T-helper 9 cell (primary cell): ENCODE measurements at places on chromosomes 5 and 9.

GRCh38 chr5:125267636-125268248 lies 521.3 kb upstream of the ZNF608 start:
- DNase-seq = no peak

GRCh38 chr5:173532689-173533250 lies 83.7 kb downstream of the BOD1 start:
- DNase-seq = no peak

GRCh38 chr9:76784881-76785280 lies 20.6 kb downstream of the PCA3 start:
- no peak for DNase-seq

- DNase-seq = no peak
These were observed 34.7 kb downstream of the C9orf152 start for GRCh38 chr9:110173322-110173642.

GRCh38 chr9:70601000-70601951 lies 186.8 kb upstream of the KLF9 start:
- no peak for DNase-seq

DNA sequence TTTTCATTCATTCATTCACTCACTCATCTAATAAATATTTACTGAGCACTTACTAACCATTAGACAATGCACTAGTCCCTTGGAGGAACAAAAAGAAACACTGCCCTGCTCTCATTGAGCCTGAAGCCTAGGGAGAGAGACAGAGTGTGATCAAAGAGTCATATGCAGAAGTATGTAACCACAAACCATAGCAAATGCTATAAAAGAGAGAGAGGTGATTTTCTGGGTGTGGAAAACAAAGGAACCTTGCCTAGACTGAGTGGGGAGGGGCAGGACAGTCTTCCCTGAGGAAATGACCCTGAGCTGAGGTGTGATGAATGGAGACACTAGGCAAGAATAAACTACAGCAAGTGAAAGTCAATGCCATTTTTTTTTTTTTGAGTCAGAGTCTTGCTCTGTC lies 10.8 kb upstream of the ADRA1B start:
- no peak for DNase-seq

DNA sequence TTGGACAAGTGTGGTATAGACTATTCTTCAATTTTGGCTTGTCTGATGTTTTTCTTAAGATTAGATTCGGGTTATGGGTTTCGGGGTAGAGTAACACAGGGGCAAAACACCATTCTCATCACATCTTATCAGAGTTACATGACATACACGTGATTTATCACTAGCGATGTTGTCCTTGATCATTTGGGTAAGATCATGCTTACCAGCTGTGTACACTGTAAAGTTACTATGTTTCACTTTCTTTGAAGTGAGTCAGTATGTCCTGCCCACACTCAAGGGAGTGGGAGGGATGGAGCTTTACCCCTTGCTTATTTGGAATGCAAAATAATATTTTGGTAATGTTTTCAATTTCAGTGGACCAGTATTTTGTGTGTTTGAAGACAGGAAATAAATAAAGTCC lies 101.8 kb upstream of the TAF11L2 start:
- DNase-seq = no peak

DNA sequence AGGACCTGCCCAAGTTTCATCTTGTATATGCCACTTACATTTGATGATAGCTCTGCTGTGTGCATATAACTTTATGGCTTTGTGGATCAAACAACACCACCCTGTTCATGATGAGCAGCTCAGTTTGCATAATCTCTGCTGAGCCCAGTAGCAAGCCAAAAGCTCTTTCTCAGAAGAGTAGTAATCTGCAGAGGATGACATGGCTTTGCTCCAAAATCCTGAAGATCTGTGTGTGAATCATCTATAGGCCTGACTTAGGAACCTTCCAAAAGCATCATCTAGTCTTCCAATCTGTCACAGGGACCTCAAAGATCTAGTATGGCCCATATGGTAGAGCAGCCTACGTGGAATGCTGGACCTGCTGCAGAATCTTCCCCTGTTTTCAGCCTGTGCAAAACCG lies 394.6 kb downstream of the PSAT1 start:
- no peak for DNase-seq

- DNase-seq = no peak
These were observed 8.8 kb downstream of the FAM200C start for GRCh38 chr5:160390787-160391696.

DNA sequence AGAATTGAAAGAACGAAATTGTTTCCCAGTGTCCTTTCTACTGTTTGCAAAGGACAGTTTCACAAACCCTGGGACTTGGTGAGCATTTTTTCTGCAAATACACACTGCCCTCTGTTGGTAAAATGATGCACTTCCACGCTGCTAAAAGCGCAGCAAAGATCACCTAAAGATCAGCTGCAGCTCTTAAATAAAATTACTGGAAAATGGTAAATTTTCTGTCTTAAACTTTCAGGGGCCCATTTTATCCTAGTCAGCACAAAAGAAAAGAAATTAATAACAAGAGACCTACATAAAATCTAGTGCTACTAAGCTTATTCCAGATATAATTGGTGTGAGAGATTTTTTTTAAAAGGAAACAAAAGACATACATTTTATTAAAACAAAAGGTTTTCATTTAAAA lies 566.0 kb downstream of the CAAP1 start:
- no peak for DNase-seq

GRCh38 chr9:72817413-72817812 lies 135.4 kb downstream of the ALDH1A1 start:
- DNase-seq = no peak

DNA sequence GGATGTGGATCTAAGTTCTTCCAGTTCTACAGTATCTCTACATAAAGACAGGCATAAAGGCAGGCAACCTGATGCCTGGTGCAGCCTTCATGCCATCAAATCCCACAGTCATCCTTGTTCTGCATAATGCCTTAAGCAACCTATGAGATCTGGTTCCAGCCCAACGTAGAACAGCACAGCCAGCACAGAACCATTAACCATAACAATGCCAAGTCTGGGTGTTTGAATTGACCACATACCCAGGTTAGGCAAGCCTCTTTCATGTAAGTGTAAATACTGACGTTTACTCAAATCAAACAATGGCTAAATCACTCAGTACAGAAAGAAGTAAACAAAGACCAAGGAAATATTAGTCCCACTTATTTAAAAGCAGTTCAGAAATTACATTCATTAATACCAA lies 195.0 kb downstream of the ADAMTSL1 start:
- no peak for DNase-seq

DNA sequence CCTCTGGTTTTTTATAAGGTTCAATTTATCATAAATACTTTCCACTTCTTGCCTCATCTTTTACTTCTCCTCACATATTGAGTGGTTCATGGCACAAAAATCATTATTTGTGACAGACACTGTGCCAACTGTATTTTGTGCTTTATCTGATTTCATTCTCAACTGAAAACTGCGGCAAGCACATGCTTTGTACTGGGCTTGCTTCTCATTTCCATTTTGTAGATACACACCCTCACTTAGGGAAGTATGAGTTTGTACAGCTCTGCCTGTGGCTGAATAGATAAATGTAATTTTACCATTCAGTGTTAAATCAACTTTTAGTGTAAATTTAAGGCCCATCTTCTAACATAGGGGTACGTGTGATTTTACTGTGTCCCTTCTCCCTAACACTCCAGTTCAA lies 83.6 kb downstream of the ANXA2R start:
- no peak for DNase-seq

DNA sequence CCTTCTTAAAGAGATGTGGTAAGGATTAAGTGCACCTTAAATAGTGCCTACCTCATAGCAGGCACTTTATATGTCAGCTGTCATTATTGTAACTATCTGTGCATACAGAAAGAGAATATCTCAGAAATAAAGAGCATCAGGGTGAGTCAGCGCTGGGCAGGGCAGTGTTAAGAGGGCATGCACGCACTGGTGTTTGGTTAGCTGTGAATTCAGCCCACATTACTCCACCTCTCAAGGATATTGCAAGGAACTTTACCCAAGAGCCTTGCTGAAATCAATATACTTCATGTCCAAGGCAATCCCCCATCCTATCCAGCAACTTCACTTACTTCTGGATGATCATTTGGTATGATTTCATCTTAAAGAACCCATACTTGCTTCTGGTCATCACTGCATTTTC lies 300.9 kb downstream of the NTRK2 start:
- no peak for DNase-seq

DNA sequence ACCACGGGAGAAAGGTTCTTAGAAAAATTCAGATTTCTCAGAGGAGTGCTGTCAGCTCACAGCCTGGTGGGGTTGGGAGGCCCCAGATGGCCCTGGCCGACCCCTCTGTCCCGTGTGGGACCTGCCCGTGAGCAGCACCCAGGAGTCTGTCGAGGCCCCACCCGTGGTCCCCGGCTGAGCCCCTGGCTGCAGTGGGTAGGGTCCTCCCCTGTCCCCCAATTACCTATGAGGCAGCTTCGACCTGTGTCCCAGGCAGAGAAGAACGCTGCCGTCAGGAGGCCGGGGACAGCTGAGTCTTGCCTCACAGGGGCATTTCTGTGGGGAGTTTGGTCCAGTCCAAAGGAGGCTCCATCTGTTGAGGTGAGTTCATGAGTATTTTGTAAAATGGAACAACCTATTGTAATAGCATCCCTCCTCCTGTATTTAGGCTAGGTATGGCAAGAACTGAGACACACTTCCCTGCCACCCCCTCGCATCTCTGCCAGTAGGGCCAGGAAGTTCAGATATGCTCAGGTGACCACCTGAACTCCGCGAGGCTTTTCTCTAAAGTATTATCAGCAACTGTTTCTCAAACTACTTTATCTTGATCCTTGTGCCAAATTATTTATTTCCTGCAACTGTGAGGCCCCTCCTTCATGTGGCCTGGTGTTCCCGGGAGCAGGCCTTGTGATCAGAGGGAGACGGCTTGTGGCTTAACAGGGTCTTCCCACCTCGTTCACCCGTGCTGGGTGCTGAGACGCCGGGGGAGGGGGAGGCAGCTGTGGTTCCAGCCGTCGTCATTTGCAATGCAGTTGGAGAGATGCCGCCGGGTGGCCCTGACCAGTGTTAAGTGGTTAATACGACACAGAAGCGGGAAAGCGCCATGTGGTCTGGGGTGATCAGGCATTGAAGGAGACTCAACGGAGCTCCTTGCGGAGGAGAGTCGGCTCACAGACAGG lies 1.7 kb downstream of the AHRR start:
- DNase-seq = no peak

- no peak for DNase-seq
These were observed 559.0 kb upstream of the DAP start for GRCh38 chr5:11319836-11320580.

DNA sequence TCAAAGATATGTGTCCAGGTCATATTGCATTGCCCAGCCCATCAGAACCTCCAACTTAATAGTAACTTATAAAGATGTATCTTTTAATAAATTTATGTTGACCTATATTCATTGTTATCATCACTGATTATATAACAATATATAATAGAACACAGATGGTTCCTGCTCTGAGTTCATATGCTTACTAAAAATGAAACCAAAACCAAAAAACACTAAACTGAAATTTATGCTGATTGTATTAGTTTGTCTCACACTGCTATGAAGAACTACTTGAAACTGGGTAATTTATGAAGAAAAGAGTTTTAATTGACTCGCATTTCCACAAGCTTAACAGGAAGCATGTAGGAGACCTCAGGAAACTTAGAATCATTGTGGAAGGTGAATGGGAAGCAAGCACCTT lies 462.5 kb upstream of the TYRP1 start:
- DNase-seq = no peak
